ENCODE measurements at places on chromosomes 7 and 10.

DNA sequence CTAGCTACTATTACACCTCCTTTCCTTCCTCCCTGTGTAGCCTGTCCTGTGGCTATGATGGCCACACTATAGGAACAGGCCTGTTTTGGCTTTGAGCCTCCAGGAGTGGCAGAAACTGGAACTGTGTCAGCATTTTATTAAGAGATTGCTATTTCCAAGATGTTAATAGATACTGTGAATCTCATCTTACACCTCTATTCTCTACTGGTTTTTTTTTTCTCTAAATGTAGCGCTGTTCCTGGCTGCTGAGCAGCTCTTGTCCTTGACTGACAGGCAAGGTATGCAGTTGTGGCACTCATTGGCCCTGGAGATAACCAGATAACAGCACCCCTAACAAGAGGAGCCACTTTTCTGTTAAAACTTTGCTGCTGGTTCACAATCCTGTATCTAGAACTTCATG is 119.5 kb downstream of the EXOC4 start:
- DNase-seq, result no peak

GRCh38 chr7:55517191-55517633 is 55.1 kb downstream of the VOPP1 start:
- DNase-seq, result no peak

DNA sequence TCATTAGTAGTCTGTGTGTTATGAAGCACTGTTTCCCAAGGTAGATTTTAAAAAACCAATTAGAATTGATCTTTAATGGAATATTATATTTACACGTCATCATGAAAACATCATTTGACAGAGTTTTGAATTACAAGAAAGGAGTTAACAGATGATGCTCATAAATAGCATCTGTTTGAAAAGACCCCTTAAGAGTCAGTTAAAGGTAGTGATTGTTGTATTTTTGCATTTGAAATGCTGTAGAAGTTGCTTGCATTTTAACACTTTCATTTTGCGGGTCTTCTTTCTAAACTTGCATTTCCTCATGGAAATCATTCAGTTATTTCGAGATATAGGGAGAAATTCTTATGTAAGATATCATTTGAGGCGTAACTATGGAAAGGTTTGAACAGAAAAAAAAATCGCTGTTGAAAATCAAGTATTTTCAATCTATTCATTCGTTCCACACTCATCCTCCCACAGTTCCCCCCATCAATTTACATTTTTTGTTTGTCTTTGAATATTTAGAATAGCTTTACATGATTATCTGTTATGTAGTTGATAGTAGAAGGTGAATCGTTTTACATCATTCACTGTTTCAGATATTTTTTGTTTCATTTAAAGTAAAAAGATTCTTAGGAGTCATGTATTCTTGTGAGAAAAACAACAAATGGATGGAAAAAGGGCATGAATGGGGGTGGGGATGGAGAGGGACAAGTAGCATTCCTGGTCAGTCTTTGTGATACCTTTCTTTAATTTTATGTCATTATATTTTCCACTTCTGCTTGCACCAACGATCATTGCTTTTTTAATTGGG is 3.0 kb upstream of the SKIDA1 start:
- no peak for DNase-seq

DNA sequence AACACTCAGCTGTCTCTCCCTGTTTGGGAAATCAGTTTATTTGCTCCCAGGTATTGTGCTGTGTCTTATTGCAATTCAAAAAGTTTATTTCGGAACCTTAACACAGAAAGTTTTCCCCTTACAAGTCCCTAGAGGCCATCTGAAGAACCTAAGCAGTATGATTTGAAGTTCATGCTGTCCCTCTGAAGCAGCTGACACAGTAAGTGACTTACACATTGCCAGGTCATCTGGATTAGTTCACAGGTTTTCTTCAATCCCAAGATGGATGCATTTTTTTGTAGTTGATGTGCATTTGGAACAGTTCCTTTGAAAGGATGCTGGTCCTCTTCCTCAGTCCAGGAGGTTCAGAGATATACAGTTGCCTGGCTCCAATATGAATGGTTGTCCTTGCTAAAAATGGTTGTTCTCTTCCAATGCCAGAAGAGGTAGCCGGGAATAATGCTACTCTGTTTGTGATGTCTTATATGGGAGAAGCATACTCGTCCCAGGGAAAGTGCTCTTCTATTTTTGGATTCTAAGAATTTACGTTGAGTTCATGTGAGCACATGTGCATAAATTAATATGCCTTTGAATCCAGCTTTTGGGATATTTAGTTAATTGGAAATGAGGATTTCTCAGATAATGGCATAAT is 183.5 kb upstream of the PHYHIPL start:
- DNase-seq, result peak; percentile 69

DNA sequence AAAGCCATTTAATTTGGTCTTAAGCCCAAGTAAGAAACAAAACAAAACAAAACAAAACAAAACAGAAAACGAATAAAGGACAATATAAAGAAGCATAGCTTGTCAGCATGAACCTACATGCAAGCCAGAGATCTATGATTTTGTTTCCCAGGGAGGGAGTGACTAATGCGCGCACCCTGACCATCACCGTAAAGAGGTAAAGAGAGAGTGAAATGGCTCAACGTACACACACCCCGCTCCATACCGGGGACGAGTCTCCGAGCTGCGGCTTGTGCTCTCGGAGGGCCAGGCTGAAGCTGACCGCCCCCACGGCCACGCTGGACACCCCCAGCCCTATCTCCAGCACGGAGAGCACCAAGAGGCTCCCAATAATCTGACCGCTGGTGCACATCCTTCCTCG is 1.1 kb downstream of the TMEM196 start:
- DNase-seq, result no peak

Data from SK-MEL-5 (cell line).